ENCODE measurements at places on chromosomes 3 and 15.
A peak's percentile ranks its signal among the peaks of the same experiment; 100 is the strongest.

DNA sequence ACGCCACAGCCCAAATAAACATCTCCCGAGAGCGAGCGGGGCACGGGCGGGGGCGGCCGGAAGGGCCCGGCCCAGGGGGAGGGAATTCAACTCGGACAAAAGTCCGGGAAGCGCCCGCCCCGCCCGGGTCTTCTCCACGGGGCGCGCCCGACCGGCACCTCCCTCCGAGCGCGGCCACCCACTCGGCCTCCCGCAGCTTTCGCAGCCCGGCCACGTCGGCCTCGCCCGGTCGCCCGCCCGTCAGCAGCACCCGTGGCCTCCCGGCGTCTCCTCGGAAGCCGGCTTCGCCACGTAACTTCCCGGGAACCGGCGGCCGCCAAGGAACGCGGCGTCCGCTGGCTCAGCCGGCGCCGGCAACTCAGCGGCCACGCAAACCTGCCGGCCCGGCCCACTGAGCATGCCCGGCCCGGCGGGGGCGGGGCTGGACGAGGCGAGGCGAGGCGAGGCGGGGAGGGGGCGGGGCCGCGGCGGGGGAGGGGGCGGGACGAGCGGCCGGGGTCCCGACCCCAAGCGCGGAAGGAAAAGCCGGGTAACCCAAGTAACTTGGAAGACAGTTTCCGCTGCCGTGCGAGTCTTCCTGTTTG lies at the start of gene TJP1:
TSS of gene TJP1 (minus strand) at position 369 of the 584 bp plus-strand sequence. CDS start 440 bp downstream, outside the sequence.
- peak; percentile 27 for DNase-seq

- no peak for DNase-seq
Observed at GRCh38 chr15:84883916-84884781, at the start of gene SLC28A1. Gene SLC28A1, plus strand, starts transcription at chr15:84884662. Its CDS starts 3,099 bp downstream, at chr15:84887761.

GRCh38 chr3:87181551-87181950 lies 45.6 kb upstream of the CHMP2B start:
- no peak for DNase-seq

GRCh38 chr3:155283092-155284056 lies 10.1 kb downstream of the STRIT1 start:
- no peak for DNase-seq

DNA sequence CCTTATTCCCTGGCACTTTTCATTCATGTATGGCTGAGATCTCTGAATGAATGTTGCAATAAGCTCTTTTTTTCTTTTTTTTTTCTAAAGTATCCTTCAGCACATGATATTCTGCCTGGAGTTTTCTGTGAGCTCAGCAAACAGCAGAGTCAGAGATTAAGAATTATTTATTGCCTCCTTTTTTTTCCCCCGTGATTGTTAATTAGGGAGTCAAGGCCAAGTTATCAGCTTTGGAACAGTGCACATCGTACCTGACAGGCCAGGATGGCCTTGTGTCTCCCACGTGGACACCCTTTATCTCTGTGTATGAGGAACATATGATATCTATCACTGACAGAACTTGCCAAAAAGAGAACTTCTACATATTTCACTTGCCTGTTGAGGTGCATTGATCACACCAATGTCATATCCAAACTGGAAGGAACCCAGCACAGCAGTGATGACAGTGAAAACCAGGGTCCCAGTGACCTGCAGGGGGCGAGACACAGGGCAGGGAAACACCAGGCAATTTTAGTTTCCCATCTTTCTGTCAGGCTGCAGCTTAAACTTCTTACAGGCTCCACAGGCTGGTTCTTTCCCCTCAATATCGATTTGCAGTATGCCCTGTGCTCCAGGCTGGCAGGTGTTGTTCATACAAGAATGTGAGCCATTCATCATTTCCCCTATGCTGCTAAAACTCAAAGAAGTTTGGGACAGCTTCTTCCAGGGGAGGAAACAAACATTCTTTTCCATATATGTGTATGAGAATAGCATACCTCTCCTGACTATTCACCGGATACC lies 8.2 kb downstream of the SLC2A2 start:
- no peak for DNase-seq

DNA sequence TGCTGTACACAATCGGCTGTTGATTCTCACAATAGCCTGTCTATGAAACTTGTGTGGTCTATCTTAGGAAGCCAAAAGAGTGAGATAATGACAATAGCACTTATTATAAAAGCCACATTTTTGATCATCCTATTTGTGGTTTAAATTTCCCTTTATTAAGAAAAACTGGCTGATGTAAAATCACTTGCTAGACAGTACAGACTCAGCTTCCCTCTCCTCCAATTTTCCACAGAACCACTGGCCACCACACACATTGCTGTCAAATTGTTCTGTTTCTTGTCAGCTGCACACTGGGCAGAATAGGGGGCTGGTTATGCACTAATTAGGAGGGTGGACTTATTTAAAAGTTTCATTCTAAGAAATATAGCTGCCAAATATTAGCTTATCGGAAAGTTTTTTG lies 425.9 kb downstream of the EPHA3 start:
- DNase-seq = no peak

DNA sequence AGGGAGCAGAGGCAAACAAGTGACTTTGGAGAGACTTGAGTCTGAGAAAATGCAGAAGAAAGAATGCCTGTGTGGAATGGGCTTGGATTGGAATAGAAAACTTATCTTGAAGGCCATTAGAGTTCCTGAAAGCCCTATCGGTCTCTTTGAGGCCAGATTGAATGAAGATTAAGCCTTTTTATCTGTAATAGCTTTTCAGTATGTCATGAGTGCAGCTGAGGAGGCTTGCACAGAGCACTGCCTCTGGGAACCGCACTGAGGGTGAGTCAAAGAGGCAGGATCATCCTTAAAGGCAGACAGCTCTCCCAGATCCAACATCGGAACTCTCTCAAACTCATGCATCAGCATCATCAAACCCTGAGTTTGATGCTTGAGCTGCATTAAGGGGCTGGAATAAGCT lies 515.2 kb downstream of the NTRK3 start:
- DNase-seq = no peak

DNA sequence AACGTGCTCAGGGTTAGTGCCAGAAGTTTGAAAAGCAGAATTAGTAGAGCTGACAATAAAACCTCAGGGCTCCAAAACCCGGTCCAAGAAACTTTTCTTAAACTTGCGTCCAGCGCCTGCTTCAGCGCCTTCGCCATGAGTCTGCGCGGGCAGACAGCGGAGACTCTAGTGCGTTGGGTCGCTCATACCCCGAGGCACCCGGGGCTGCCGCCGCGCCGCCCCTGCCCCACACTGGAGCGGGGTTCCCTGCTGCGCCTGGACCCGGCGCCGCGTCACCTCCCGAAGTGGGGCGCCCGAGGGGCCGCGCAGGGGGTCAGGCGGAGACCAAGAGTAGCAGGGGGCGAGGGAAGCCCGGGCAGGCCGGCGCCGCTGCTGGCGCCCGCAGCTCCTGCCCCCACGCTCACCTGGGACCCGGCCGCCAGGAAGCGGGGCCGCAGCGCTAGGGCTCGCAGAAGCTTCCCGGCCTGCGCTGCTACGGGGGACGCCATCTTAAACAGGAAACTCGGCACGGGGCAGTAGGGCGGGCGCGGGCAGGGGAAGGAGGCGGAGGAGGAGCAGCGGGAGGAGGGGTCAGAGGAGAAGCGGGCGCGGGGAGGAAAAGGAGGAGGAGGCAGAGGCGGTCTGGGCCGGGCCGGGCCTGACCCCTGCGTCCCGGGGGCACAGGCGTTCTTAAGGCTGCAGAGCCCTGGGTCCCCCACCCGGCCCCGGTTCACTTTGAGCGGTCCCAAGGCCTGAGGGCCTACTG lies at the start of gene SUCLG2:
TSS of gene SUCLG2 (minus strand) at position 514 of the 745 bp plus-strand sequence. CDS start at position 488, 26 bp downstream.
- DNase-seq = peak; percentile 53

Data from NCI-H446 treated with DMSO at 0.1 percent for 48 hours (cell line).